NCI-H1436 treated with DMSO at 0.1 percent for 48 hours (cell line): ENCODE measurements at places on chromosomes 3 and 15.

GRCh38 chr15:55475842-55476241 is 32.2 kb downstream of the DNAAF4 start:
- no peak for DNase-seq

DNA sequence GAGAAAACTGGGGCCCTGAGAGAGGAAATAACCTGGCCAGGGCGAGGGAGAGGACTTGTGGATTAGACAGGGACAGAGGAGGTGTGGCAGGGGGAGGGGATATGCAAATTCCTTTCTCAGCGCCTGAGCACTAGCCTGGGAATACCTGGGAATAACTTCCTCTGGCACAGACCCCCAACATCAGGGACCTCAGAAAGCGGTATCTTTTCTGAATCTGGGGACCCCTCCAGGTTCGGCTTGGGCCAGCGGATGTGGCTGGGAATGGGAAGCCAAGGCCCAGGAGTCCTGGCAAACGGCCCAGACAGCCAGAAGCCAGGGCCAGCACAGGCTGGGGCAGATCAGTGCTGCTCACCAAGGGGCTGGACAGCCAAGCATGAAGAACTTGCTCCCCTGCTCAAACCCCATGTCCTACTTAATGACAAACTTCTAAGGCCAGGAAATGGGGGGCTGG is 9.2 kb upstream of the ACSBG1 start:
- no peak for DNase-seq

- no peak for DNase-seq
Measured at GRCh38 chr15:98804057-98804380, 155.7 kb downstream of the IGF1R start.

DNA sequence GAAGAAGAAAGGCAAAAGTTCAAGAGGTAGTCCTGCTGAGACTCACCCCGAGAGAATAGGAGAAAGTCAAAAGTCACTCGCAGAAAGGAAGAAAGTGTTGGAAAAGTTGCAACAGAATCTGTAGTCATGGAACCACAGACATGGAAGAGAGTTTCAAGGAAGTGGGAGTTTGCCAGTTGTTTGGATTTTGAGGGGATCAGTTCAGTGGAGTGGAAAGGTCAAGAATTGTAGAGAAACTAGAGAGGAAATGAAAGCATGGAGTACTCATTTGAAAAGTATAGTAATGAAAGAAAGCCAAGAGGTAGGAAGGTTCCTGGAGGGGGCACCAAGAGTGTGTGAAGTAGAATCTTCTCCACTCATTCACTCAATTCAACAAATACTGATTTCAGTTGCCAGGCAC is 34.7 kb downstream of the SPTSSB start:
- DNase-seq, result no peak

DNA sequence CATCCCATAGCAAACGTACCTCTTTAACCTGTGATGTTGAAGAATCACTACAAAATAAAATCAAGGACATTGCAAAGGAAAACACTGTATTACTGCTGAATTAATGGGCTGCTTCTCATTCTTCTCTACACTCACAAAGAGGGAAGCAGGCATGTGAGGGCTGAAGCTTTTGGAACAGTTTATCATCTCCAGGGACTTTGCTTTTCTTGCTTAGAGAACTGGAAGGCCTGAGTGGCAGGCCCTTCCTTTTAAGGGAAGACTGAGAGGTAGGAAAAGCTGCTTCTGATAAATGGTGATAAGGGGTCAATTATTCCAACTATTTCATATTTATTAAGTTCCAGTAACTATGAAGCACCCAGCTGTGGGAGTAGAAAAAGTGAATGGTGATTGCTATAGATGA is 649.6 kb downstream of the NTRK3 start:
- DNase-seq, result no peak

- DNase-seq, result no peak
Measured at GRCh38 chr15:68204776-68205557, at the start of gene CALML4. CALML4 (minus strand) TSS chr15:68205332; CDS start chr15:68205247, 85 bp downstream.

DNA sequence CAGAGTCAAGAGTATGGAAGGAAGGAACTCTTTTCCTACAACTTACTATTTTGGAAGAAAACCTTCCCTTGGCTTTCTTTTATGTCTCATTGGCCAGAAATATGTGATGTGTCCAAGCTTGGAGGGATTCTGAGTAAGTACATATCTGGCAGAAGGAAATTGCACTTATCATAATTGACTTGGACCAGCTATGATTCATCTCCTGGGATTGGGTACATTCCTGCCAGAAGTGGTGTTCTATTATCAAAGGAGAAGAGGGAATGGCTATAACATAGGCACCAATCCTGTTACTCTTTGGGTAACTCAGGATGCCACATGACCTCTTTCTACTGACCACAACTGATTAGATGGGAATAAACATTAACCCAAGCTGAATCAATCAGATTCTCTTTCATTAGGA is 13.5 kb upstream of the DAZL start:
- no peak for DNase-seq

DNA sequence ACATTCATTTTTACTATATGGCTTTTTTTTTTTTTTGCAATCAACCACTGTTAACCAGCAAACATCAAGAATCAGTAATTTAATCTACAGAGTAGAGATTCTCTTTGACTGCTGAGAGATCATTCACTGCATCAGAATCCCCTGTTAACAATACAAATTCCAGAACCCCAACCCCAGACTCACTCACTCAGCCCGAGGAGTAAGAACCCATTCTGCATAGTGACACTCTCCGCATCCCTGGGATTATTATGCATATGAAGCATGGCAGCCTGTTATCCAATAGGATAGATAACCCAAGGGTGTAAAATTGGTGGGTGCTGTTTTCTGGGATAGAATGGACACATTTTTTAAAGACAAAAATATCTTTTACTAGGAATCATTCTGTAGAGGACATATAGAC is 76.3 kb upstream of the CCDC39 start:
- no peak for DNase-seq

- DNase-seq, result no peak
Measured at GRCh38 chr15:85551221-85551832, 170.9 kb downstream of the AKAP13 start.
